ENCODE measurements at places on chromosomes 3 and 15. TPM values are rescaled to one million over a fixed set of nuclear protein-coding genes. Genes with fewer than 3 reads are reported as not detected.

Gene WDR53
- 6.3 TPM for total RNA-seq

Gene KNG1
- total RNA-seq: not detected

DNA sequence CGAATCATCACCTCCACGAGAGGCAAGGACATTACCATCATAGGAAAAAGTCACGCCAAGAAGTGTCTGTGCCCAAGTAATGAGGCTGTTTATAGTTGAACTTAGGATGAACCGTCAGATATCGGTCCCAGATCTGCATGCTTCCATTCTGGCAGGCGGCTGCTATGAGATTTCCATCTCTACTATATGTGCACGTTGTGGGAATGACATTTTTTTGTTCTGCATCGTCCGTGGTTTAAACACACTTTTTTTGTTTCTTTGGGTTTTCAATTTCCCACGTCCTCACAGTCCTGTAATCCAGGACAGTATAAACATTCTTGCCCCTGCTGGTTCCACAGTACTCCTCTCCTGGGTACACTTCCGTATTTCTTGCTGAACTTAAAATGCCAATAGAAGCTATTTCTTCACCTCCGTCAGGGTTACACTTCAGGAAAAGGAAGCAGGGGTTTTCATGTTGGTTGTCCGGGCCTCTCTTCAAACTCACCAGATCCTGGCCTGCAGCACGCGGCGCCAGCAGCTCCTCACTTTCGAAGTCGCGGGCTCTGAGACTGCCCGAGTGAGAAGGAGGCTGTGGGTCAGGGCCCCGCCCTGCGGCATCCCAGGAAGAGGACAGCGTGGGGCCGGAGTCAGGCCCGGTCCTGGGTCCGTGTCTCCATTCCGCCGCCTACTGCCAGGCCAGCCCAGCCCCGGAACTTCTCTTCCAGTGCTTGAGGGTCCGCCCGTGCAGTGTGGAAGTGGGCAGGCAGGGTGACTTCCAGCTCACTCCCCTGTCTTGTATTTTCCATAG, 9.8 kb upstream of the TM4SF4 start:
- DNase-seq: no peak

DNA sequence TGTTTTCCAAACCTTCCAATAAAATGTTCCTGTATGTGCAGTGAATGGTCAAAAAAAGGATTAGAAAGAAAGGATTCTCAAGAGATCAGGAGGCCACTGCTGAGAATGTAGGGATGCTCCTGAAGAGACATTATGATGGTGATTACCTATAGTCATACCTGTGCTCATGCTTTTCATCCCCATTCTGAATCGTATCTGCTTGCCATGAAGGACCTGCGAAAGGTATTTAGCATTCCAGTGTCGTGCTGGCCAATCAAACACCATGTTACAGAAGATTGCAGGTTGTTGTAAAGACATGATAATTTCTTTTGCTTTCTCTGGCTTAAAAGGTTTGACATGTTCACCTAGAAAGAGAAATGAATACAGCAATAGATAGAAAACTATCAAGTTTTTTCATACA, 16.1 kb downstream of the HSPBAP1 start:
- no peak for DNase-seq

- DNase-seq: no peak
Measured at GRCh38 chr3:9785602-9786001, 6.7 kb downstream of the TADA3 start.

Data from dermis microvascular lymphatic vessel endothelial cell (primary cell).